ENCODE measurements at places on chromosomes 7 and 10. TPM values are rescaled to one million over a fixed set of nuclear protein-coding genes. Genes with fewer than 3 reads are reported as not detected.

The SPDYE16 gene
- total RNA-seq, result not detected

- peak; percentile 29 for DNase-seq
These were observed 171.6 kb downstream of the GALNT17 start for GRCh38 chr7:71303566-71303965.

DNA sequence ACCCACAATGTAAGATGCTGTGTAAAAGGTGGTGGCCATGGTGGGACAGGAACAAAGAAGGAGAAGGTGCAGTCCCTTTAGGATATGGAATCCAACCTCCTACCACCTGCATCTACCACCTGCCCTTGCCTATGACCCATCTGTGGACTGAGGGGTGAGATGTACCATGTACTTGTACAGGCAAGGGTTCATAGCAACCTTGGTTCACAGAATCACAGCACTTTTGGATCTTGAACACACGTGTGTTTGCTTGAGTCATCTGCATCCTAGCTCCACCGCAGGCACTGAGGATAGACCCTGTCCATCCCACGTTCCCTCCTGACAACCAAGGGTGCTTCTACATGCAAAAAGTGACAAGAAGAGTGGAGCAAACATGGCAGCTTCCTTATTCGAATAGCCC lies 162.3 kb downstream of the GFRA1 start:
- DNase-seq, result no peak

GRCh38 chr7:133118261-133118660 lies 36.4 kb upstream of the CHCHD3 start:
- no peak for DNase-seq
